Stimulated activated CD8-positive, alpha-beta memory T cell treated with anti-CD3 and anti-CD28 coated beads, Interleukin-4, amount 100 ng/mL, for 24 hours (primary cell): ENCODE measurements at places on chromosomes 7 and 10.

DNA sequence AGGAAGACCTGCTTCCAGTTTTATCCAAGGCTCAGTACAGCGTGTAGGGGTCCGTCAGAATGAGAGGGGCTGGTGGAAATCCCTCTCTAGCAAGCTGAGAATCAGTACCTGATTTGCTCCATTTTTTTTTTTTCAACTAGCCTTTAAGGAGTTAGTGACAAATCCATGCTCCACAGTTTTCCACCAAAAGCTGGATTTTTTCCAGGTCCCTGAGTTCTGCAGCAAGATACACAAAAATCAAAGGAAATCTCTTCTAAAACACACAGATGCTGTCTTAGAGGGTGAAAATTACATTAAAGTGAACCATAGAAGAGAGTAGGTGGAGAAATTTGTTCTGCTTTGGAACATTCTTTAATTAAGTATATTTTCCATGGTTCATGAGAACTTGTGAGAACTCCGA lies 30.4 kb downstream of the MDFIC start:
- no peak for DNase-seq

GRCh38 chr7:129443612-129444011 lies 9.4 kb downstream of the STRIP2 start:
- DNase-seq: no peak

- no peak for DNase-seq
Measured at GRCh38 chr7:8371742-8372141, 61.7 kb upstream of the NXPH1 start.

- no peak for DNase-seq
Measured at GRCh38 chr10:112295853-112296830, 12.9 kb downstream of the TECTB start.

DNA sequence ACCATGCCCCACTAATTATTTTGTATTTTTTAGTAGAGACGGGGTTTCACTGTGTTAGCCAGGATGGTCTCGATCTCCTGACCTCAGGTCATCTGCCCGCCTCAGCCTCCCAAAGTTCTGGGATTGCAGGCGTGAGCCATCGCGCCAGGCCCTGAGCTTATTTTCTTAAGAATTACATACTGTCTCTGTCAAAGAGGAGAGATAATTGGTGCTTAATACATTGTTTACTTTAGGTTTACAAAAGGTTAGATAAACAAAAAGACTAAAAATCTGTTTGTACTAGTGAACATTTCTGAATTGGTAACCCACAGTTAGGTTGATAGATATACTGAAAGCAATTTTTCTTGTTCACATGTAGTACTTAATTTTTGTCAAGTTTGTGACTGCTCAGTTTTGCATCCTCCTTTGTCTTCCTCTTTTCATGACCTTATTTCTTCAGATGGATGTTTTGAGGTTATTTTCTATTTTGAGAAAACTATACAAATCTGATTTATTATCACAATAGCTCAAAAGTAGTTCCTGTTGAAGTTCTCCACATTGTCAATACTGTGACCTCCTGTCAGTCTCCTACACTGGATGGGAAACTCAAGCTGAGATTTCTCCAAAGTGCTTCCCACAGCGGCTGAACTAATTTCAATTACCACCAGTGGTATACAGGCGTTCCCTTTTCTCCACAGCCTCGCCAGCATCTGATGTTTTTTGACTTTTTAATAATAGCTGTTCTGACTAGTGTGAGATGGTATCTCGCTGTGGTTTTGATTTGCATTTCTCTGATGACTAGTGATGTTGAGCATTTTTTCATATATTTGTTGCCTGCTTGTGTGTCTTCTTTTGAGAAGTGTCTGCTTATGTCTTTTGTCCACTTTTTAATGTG lies 22.5 kb downstream of the HHEX start:
- no peak for DNase-seq

DNA sequence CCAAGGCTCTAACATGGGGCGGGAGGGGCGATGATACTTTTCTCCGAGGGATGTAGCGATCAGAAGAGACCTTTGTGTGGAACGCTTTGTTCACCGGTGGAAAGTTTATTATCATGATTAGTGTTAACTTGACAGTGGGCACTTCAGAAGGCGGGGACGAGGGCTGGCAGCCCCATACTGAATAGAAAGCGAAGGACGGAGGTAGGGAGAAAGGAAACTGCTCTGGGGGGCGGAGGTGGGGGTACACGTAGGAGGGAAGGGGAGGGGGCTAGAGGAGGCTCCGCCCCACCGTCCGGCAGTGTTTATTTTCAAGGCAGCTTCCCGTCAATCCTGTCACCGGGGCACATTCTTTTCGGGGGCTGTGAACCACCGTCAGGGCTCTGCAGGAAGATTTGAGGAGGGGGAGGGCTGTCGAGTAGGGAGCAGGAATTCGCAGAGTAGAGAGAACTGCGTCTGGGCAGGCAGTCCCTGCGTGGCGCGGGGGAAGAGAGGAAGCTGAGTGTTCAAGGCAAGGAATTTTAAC lies 9.4 kb upstream of the NKX2-3 start:
- no peak for DNase-seq

GRCh38 chr10:123318516-123318915 lies 164.3 kb downstream of the BUB3 start:
- DNase-seq: no peak

GRCh38 chr7:29748286-29749099 lies 57.8 kb upstream of the WIPF3 start:
- DNase-seq: no peak

DNA sequence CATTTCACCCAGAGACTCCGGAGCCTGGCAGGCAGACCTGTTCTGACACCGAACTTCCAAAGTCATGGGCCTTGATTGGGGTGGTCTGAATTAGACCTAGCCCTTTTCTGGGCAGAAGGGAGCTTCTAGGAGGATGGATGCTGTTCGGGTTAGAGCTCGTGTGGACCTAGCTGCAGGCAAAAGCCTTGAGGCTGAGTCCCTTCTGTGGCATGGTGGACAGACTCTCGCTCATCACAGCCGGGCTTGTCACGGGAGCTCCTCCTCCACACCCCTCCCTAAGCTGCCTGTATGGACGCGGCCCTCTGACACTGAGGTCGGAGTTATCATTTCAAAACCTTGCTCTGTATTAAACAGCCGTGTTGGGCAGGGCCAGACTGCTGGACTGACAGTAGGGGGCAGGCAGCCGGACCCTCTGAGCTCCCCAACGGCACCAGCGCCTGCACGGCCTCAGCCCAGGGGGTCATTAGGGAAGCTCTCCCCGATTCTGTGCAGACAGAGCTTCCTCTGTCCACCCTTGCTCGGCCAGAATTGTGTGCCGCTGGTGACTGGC lies 2.2 kb downstream of the IRF5 start:
- DNase-seq: no peak

DNA sequence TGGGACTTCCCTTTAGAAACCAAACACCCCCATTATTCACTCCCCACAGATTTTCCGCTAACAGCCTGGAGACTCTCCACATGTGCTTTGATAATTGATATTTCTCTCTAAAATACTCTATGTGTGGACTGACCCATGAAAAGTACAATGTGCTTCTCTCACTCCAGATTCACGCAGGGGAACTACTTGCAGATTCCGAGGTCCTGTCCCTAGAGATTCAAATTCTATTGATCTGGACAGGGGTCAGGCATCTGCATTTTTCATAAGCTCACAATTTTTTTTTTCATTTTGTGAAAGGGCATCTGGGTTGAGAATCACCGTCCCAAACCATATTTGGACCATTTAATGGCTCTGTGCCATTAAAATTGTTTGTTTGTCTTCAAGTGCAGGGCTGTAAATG lies 98.7 kb downstream of the CALCR start:
- DNase-seq: no peak

GRCh38 chr10:110817614-110818013 lies 54.1 kb upstream of the PDCD4 start:
- no peak for DNase-seq

DNA sequence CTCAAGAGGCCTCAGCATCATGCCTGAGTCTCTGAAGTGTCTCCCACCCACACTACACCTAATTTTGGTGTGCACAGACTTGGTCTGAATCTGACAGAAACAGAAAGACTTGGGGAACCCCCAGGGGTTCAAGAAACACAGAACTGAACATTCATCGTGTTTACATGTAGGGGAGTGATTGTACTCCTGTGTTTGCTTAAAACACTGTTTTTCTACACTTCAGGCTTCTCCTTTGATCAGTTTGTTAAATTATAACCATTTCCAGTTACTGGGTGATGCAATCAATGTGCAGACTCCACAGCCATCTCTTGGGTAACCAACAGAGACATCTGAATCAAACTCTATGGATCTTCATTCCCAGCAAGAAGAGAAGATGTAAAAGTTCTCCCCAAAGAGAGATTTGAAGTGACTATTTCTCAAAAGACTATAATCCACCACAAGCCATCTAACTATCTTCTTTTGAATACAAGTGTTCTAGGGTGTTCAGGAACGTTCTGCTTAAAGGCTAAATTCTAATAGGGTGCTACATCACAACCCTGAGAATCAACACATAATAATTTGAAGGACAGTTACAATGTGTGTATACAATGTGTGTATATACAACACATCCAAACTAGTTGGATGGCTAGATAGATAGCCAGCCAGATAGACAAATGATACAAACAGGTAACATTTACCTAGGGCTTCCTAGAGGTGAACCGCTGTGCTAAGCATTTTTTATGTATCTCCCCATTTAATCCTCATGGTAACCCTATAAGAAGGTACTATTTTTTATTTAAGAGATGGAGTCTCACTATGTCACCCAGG lies 34.2 kb downstream of the DNAJC12 start:
- no peak for DNase-seq

GRCh38 chr10:11207560-11207844 lies 189.8 kb downstream of the CELF2 start:
- no peak for DNase-seq

DNA sequence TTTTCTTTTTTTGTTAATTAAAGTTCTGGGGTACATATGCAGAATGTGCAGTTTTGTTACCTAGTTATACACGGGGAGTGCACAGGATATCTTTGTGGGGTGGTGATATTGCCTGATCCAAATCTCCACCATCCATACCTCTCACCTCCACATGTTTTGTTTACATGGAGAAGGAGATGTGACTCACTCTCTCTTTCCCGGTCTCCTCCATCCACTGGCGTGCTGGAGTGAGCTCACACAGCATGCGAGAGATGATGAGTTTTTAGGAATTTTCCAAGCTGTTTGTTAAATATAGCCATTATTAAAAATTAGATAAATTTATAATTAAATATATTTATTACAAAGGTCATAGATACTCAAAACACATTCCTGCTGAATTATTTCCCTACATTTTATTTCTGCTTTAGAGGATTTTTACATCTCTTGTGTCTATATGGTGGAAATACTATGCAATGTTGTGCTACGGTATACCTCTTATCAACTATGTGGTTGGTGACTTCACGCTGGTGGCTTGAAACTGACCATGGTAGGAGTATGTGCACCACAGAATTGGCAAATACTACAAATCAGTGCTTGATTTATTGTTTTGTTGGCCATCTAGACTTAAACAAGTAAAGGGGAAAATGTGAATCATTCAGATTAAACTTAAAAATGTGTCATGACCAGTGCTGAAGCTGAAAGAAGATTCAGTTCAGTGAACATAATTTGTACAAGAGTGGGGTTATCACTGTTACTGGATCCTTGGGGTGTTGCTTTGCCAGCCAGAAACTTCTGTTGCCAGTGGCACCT lies 107.9 kb upstream of the FAM180A start:
- no peak for DNase-seq

GRCh38 chr10:20839141-20839540 lies 58.0 kb downstream of the NEBL start:
- no peak for DNase-seq

GRCh38 chr10:48606530-48607355 lies 1.9 kb upstream of the ARHGAP22 start:
- DNase-seq: no peak

DNA sequence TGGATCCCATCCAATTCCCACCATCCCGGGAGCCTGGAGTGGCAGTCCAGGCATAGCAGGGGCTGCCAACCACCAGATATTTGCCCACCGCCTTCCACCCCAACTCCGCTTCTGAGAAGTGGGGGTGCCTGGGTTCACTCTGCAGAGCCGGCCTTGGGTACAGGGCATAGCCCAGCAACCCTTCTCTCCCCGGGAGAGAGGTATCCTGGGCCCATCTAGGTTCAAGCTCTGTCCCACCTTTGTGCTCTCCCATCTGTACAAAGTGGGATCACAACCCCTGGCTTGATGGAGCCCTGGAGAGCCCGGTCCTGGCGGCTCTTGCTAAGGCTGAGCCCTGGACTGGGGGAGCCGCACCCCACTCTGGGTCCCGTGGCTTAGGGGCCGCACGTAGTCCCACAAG lies 12.2 kb downstream of the MICALL2 start:
- DNase-seq: no peak

- DNase-seq: no peak
Measured at GRCh38 chr7:107035446-107035845, 9.1 kb upstream of the PRKAR2B start.

GRCh38 chr10:3452173-3452626 lies 279.6 kb upstream of the PITRM1 start:
- no peak for DNase-seq

GRCh38 chr7:148791546-148791945 lies 92.5 kb downstream of the EZH2 start:
- no peak for DNase-seq

DNA sequence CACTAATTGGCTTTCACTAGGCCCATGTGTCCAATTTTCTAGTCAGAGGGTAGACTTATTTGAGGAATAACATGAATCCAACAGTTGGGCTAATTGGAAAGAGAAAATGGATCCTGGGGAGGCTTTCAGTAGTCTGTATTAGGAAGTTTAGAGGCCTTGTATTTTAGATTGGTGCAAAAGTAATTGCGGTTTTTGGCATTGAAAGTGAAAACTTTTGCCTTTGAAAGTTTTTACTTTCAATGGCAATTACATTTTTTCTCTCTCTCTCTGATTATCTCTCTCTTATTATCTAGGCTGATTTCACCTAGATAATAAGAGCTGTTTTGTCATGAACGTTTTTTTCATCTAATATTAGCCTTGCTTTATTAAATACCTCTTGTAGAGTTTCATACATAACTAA lies 981.7 kb downstream of the REEP3 start:
- DNase-seq: no peak

- no peak for DNase-seq
Measured at GRCh38 chr10:124450012-124450782, at the start of gene NKX1-2. TSS of gene NKX1-2 (minus strand) at chr10:124450035. CDS start at chr10:124449943, 92 bp downstream.

DNA sequence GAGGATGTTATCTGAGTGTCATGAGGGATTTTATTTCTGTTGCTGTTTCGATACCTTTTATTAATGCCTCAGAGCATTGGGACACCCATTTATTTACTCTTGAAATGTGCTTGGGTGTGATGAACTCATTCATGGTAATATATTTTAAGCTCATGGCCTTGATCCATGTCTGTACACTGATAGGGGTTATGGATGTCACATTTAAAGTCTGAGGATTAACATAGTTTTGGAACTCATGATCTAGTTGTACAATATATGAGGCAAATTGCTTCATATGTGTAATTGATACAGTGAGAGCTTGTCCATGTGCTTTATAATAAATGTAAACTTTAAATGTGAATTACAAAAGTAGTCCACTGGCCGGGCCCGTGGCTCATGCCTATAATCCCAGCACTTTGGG lies 23.0 kb upstream of the ZRANB1 start:
- no peak for DNase-seq

DNA sequence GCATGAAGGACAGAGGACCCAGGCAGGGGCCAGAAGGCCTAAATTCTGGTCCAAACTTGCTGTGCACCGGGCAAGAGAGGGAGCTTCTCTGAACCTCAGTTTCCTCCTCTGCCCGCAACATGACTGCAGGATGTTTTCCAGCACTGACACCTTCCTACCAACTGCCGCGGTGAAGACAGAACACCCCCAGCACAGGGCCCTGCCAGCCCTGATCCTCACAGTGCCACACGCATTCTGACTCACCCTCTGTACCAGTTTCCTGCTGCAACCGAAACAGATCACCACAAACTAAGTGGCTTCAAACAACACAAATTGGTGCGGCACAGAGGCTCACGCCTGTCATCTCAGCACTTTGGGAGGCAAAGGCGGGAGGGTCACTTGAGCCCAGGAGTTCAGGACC lies 18.1 kb downstream of the MAD1L1 start:
- DNase-seq: no peak
